ENCODE measurements at places on chromosomes 4 and X.
A peak's percentile ranks its signal among the peaks of the same experiment; 100 is the strongest.

DNA sequence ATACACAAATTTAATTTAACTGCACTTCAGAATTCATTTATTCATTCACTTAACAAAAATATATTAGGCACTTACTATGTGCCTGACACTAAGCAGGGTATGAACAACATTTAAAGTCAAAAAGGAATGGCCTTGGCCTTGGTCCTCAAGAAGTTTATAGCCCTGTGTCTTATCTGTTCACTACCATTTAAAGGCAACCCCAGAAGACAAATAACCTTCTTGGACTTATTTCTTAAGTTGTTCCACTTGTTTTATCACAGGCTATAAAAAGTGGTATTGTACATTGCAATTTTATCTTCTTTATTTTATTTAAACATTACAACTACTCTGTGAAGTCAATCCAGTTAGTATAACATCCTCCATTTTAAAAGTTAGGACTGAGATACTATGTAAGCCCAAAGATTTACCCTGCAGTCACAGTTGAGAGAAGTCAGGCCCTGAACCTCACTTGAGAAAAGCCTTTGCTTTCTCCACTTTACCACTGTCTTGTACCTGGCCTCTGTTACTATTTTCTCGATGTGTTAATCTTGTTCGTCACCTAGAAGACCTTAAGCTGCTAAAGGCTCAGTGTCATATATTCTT is 305.6 kb upstream of the DIPK2B start:
- DNase-seq = no peak

DNA sequence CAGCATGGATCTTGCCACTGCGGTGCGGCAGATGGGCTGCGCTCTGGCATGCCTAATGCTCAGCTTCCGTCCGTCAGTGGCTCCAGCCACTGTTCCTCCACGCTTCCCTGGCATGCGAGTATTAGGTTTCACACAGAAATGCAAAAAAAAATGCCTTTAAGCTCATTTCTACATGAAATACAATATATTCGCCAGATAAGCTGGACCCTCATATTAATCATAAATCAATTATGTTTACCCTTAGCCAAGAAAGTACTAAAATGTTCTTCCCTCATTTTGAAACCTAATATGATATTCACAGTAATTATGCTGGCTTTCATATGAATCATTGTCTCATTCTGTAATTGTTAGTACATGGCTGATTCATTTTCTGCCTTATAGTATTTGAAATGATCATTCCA is 115.5 kb upstream of the FAM241A start:
- no peak for DNase-seq

- DNase-seq = no peak
Observed at GRCh38 chr4:66328803-66329574, 658.7 kb upstream of the EPHA5 start.

- no peak for DNase-seq
Observed at GRCh38 chr4:169975131-169975837, 50.9 kb downstream of the MFAP3L start.

- DNase-seq = peak; percentile 34
Observed at GRCh38 chrX:68498044-68498507, 775 bp upstream of the YIPF6 start.

DNA sequence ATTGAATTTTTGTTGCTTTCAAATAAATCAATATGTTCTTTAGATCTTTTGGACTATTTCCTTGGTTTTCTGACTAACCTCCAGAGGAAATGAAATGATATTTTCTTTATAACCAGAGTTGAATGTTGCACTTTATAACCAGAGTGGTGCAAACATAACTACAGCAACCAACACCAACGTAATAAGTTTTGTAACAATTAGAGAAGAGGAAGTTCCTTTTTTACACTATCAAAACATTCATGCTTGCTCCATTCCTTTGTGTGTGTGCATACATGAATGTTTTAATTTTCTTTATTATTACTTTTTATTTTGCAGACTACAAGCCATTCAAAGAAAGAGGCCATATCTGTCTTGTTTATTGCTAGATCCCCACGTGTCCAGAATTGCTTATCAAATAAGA is 193.0 kb upstream of the PPP3CA start:
- no peak for DNase-seq

Data from hematopoietic multipotent progenitor cell treated with erythropoietin and hydrocortisone succinate and interleukin-3 and kit ligand, for 17 days (in vitro differentiated cells).